Uterus (tissue), 4 donors: ENCODE measurements at places on chromosomes 2 and 18. TPM values are rescaled to one million over a fixed set of nuclear protein-coding genes. Genes with fewer than 3 reads are reported as not detected.

GRCh38 chr2:64404002-64404731, 49.8 kb upstream of the LGALSL start:
- H3K27me3 ChIP-seq: no peaks in the 10 kb centered on the region
- H3K4me3 ChIP-seq: no peak overlapping the region
- no peaks in the 10 kb centered on the region for H3K4me1 ChIP-seq
- DNase-seq: peak; percentile 86
- H3K36me3 ChIP-seq: no peaks in the 10 kb centered on the region
- peak overlapping the region; percentile 80 for H3K27ac ChIP-seq

DNA sequence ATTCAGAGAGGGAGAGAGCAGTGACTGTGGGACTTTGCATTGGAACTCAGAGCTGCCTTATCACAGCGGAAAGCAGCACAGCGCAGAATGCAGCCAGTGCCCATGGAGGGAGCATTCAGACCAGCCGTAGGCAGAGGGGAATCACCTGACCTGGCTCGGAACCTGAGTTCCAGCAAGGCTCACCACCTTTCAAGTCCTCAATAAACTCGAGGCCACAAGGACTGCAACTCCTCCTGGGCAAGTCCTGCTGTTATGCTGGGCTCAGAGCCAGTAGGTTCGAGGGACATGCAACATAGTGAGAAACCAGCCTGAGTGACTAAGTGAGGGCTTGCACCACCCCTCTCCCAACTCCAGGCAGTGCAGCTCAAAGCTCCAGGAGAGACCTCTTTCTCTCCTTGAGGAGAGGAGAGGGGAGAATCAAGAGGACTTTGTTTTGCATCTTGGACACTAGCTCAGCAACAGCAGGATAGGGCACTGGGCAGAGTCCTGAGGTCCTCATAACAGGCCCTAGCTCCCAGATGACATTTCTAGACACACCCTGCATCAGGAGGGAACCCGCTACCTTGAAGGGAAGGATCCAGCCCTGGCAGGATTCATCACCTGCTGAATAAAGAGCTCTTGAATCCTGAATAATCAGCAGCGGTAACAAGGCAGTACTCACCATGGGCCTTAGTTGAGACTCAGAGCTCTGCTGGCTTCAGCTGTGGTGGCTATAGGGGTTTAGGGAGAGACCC, 136.8 kb upstream of the OTOS start:
- no peaks in the 10 kb centered on the region for H3K4me1 ChIP-seq
- DNase-seq: no peak
- no peak overlapping the region for H3K27ac ChIP-seq
- H3K27me3 ChIP-seq: no peaks in the 10 kb centered on the region
- H3K36me3 ChIP-seq: no peaks in the 10 kb centered on the region

GRCh38 chr18:11851806-11852337, 659 bp downstream of the CHMP1B start:
- H3K27ac ChIP-seq: peak overlapping the region; percentile 90
- no peaks in the 10 kb centered on the region for H3K36me3 ChIP-seq
- H3K4me1 ChIP-seq: no peaks in the 10 kb centered on the region
- H3K27me3 ChIP-seq: no peaks in the 10 kb centered on the region
- DNase-seq: peak; percentile 19

DNA sequence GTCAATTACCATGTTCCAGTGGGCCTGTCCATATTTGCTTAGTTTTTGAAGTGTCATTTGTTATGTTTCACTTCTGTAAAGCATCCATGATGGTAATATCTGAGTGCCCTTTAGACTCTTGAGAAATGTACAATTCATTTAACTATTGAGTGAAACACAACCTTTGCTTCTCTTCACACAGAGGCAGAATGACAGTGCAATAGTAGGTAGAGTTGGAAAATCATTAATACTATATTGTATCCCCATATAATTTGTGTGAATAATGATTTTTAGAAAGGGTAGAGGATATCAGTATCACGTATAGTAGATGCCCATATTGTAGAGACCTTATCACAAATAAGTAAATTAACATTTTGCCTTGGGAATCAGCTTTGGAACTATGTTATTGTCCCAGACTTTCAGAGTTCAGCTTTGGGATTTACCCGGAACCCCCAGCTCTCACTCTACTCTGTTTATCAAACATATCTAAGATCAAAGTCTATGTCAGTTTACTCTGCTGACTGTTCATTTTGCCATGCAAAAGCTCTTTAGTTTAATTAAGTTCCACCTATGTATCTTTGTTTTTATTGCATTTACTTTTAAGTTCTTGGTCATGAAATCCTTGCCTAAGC, 172.7 kb upstream of the NOL4 start:
- no peak overlapping the region for H3K27ac ChIP-seq
- no peak for DNase-seq
- no peaks in the 10 kb centered on the region for H3K36me3 ChIP-seq
- H3K27me3 ChIP-seq: no peaks in the 10 kb centered on the region
- H3K4me3 ChIP-seq: no peak overlapping the region
- no peaks in the 10 kb centered on the region for H3K4me1 ChIP-seq

DNA sequence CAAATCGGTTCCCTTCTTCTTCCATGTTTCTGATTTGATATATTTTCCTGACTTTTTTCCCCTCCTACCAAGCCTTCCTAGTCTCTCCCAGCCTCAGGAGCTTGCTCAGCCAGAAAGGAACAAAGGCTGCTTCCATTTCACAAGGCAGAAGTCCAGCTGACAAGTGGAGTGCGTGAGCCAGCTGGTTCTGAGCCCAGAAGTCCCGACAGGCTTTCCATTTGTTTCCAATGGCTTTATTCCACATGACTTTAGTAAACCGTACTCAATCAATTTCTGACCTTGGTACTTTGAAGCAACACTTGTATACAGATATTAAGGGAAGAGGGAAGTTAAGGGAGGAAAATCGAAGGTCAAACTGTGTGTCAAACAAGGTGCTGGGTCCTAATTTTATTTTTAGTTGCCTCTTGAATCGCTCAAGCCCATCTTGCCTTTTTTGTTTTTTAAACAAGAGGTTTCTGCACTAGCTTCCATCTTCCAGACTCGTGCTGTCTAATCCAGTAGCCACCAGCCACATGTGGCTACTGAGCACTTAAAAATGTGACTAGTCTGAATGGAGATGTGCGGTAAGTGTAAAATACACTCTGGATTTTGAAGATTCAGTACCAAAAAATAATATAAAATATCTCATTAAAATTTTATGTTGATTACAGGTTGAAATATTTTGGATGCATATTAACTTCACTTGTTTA, 36.2 kb downstream of the WIPF1 start:
- no peaks in the 10 kb centered on the region for H3K4me1 ChIP-seq
- H3K27me3 ChIP-seq: no peaks in the 10 kb centered on the region
- H3K36me3 ChIP-seq: no peaks in the 10 kb centered on the region
- H3K4me3 ChIP-seq: no peak overlapping the region
- DNase-seq: peak; percentile 58
- H3K27ac ChIP-seq: no peak overlapping the region

GRCh38 chr2:220646424-220646823, 925.7 kb downstream of the EPHA4 start:
- no peaks in the 10 kb centered on the region for H3K36me3 ChIP-seq
- DNase-seq: no peak
- H3K27me3 ChIP-seq: no peaks in the 10 kb centered on the region
- no peak overlapping the region for H3K4me3 ChIP-seq
- H3K27ac ChIP-seq: no peak overlapping the region

DNA sequence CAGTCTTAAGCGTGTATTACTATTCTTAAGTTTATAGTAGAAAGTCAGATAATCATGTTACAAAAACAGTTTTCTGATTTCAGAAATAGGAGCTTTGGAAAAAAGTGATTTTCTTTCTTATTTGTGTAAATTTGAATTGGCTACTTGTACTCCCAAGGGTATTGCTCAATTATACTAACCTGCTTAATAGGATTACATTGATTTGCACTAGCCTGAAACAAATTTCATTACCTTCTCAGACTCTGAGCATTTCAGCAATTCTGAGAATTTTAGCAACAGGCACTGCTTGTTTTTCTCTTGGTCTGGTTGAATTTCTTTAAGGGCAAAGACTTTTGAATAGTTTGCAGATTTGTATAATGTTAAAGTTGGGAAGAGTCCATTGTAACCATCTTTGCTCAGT, 87.2 kb upstream of the NXPH2 start:
- no peaks in the 10 kb centered on the region for H3K27me3 ChIP-seq
- no peaks in the 10 kb centered on the region for H3K4me1 ChIP-seq
- no peaks in the 10 kb centered on the region for H3K36me3 ChIP-seq

The PDCD1 gene
- total RNA-seq: not detected

DNA sequence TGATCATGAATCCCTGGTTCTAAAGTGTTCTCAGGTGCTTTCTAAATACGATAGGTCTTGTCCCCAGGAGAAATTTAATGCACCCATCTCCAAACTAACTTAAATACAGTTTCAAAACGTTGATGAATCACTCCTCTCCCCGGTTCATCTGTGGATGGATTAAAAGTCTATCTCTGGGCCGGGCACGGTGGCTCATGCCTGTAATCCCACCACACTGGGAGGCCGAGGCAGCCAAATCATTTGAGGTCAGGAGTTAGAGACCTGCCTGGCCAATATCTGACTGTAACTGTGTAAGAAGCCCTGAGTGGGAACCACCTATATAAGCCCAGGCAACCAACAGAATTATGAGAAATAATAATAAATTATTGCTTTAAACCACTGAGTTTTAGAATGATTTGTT, 78.7 kb downstream of the LONRF2 start:
- no peak overlapping the region for H3K4me3 ChIP-seq
- no peak for DNase-seq
- no peaks in the 10 kb centered on the region for H3K27me3 ChIP-seq
- no peak overlapping the region for H3K27ac ChIP-seq
- no peaks in the 10 kb centered on the region for H3K4me1 ChIP-seq
